ENCODE measurements at places on chromosomes 7 and 10. TPM values are rescaled to one million over a fixed set of nuclear protein-coding genes. Genes with fewer than 3 reads are reported as not detected.

Gene CTAGE15
- 1.6 TPM for polyA plus RNA-seq

DNA sequence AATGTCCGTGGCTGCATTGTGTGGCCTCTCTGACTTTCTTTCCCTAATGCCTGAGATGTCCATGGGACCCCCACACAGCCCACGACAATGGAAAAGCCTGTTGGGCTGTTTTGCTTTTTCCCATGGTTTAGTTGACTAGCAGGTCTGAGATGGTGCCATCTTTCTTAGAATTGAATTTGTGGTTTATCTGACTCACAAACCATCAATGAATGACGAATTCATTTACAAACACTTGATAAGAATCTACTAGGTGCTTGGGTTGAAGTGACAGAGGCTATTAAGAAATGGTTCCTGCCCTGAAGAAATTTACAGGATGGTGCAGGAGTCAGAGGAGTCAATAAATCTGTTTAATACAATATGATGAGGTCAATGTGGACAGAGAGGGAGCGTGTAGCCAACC lies 75.4 kb downstream of the OTUD1 start:
- no peak for DNase-seq

Gene AQP1
- polyA plus RNA-seq = 251 TPM

Gene PLEKHS1
- polyA plus RNA-seq = 0.30 TPM

- no peak for DNase-seq
Observed at GRCh38 chr7:141477865-141478264, 73.3 kb upstream of the AGK start.

DNA sequence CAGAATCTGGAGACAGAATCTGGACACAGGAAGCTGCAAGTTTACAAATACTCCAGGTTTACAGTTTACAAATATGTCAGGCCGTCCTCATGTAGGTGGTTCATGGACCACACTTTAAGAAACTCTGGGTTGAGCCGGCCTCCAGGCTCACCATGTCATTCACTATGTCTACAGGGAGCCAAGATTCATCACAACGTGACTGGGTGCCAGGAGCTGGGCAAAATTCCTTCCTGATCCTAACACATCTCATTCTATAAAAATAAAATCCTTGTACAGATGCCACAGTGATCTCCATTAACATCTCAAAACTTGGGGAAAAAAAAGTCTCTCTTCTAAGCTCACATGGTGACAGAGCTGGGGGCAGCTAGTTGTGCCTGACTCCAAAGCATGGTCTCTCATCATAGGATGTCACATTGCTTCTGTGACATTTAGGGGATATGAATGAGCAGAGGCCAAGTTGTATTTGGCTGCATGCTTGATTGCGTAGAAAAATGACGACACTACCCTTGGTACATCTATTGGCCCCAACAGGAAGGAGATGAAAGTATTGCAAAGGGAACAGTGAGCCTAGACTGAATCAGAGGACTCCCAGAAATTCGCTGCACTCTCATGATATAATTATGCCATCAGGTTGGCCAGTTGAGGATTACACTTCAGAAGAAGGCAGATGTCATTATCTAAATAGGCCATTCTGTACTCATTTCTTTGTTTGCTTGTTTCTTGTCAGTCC lies 35.9 kb downstream of the MTURN start:
- DNase-seq = no peak

Gene TMEM184A
- 8.6 TPM for polyA plus RNA-seq

DNA sequence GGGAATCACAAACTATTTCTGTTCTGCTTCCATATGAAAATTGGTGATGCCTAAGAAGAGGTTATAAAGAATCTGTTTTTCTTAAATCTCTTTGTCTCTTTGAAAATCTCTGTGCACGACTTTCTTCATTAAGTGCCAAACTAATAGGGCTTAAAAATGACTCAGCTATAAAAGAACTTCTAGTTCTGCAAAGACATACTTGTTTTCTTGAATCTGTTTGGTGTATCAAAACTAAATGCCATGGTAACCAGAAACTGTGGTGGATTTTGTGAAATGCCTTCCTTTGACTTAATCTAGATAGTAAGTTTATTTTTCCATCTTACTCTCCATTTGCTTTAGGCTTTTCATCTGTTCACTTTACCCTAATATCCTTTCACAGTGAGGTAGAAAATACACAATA lies 417.8 kb downstream of the PARD3 start:
- no peak for DNase-seq

GRCh38 chr10:652233-652632 lies 37.2 kb downstream of the DIP2C start:
- no peak for DNase-seq

GRCh38 chr10:10813656-10814055 lies 204.0 kb upstream of the CELF2 start:
- no peak for DNase-seq

DNA sequence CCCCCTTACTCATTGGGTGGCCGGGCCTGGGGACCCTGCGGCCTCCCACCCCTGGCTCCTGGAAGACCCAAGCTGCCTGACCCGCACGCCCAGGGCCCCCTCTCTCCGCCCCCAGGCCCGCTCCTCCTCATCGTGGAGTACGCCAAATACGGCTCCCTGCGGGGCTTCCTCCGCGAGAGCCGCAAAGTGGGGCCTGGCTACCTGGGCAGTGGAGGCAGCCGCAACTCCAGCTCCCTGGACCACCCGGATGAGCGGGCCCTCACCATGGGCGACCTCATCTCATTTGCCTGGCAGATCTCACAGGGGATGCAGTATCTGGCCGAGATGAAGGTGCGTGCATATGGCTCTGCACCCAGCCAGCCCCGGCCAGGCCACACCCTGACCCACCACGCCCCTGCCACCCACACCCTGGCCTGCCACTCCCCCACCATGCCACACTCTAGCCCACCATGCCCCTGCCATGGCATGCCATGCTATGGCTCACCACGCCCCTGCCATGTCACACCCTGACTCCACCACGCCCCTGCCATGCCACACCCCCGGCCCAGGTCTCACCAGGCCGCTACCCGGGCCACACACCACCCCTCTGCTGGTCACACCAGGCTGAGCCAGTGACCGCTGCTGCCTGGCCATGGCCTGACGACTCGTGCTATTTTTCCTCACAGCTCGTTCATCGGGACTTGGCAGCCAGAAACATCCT lies 18.7 kb upstream of the CSGALNACT2 start:
- no peak for DNase-seq

GRCh38 chr10:4720463-4720862 lies 105.5 kb upstream of the AKR1E2 start:
- no peak for DNase-seq

Gene LRRC18
- polyA plus RNA-seq = 0.06 TPM

Gene ARHGEF35
- 19.5 TPM for polyA plus RNA-seq

- no peak for DNase-seq
Observed at GRCh38 chr10:70937661-70938060, 49.3 kb upstream of the PCBD1 start.

DNA sequence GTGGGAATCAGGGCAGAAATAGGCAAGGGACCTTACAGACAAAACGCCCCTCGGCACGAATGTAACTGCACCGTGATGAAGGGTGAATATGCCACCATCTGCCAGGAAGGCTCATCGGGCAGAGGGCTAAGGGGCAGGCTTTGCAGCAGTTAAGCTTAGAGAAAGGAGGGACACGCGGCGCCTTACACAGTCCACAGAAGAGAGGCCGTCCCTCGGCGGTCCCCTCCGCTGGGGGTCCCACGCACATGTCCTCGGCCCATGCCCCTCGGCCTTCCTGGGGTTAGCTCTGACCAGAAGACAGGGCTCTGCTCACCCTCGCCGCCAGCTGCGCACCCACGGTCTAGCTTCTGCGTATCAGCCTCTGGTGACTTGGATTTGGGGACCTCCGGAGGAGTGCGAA lies 141.1 kb downstream of the DYNC2I1 start:
- DNase-seq = no peak

Gene LRRC61
- 33.1 TPM for polyA plus RNA-seq

Gene LIPJ
- 0.23 TPM for polyA plus RNA-seq

Gene TMEM196
- not detected for polyA plus RNA-seq

Gene SLC18A3
- polyA plus RNA-seq = not detected

DNA sequence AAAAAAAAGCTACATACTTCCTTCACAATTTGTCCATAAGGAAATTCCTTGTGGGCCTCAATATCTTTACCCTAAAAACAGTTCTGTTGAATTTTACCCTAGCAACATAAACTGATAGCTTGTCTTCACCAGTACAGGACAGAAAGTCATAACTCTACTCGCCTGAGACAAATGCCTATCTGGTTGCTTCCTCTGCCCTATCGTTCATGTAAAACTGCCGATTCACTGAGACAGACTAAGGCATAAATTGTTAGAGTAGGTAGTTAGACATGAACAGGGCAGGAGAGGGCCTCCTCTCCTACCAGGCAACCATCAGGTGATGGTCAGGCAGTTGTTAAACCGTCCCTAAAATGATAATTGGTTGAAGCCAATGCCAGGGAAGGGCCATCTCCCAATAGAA lies 25.0 kb downstream of the IFIT3 start:
- DNase-seq = no peak

Gene TNS3
- polyA plus RNA-seq = 93.7 TPM

DNA sequence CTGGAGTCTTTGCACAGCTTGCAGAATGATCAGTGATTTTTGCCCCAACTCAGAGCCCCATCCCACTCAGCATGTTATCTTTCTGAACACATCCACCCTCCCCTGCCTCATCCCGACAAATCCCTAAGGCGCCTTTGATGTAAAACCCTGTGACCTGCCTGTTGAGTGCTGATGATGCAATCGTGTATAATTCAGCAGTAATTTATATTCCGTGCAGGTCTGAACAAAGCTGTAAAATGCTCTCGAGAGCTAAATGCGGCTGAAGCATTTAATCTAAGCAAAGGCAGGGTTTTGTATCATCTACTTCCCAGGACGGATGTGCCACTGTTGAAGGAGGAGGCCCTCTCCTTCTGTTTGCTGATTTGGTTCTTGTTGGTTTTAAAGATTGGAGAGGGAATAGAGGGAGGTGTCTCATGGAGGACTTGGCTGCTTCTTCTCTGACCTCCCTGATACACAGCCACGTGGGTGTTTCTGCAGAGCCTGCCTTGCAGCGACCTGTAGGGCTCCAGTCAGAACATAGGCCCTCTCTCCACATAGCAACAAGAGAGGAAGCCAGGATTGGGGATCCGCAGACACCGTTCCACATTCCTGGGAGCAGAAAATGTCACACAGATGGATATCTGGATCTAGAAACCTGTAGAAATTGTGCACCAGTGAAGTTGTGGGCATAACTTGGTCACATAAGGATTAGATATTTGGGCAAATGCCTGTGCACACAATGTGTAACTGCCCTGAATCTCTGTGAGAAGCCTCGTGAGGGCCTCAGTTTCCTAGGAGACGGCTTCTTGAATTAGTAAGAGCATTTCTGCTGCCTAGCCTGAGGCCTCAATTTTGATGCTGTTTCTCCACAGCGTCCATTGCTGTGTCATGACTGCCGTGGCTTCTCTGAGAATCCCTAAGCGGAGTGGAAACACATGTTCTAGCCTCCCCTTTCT lies 90.2 kb upstream of the AGK start:
- no peak for DNase-seq

Gene RELN
- 14.8 TPM for polyA plus RNA-seq

DNA sequence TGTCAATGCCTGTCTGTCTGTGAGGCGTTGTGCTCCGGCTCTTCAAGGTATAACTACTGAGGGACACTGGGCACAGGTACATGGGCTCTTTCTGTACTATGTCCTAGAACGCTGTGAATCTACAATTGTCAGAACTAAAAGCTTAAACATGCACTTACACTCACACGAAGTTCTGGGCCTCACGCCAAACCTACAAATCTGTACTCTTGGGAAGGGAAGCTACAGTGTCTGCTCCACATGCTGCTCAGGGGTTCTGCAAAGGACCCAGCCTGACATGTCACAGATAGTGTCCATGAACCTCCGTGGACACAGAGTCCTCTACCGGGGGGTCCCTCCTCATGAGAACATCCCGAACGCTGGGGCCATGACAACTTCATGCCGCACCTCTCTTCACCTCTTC lies 268.7 kb downstream of the WDR37 start:
- no peak for DNase-seq

- no peak for DNase-seq
Observed at GRCh38 chr10:18607503-18608378, 43.6 kb downstream of the NSUN6 start.

DNA sequence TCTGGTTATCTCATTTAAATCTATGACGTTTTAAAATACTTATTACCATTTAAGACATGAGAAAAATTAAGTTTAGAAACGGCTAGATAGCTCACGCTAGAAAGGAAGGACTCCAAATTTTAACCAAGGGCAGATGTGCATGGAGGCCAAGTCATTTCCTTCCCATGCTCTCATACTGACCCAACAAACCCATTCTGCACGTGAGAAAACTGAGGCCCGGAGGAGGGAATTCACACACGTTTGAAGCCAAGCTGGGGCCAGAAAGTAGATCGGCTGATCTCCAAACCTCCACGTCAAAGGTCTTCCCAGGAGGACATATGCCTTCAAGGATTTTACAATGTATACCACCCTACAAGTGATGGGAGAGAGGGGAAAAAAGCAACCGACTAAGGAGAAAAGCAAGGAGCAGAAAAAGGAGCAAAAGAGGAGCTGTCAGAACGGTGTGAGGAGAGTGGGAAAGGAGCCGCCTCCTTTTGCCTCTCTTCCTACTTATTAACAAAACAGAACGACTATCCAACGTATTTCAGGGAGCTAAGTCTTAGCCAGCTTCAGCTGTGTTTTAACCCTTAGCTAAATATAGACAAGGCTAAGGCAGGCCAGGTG lies 645 bp upstream of the SIRT1 start:
- DNase-seq = no peak

DNA sequence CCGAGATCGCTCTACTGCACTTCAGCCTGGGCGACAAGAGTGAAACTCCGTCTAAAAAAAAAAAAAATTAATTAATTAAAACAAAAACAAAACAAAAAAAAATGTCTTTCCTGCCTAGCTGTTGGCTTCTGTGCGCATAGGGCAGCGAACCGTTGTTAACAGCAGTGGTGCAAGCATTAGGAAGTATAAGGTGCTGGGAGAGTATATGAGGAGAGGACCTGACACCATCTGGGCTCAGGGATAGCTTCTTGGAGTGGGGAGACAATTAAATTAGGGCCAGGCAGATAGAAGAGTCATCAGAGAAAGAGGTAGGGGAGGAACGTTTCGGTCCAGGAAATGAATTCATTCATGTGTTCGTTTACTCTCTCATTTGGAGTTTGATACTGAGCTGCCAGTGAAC lies 46.2 kb upstream of the EZH2 start:
- no peak for DNase-seq

Gene AOC1
- 89.9 TPM for polyA plus RNA-seq

DNA sequence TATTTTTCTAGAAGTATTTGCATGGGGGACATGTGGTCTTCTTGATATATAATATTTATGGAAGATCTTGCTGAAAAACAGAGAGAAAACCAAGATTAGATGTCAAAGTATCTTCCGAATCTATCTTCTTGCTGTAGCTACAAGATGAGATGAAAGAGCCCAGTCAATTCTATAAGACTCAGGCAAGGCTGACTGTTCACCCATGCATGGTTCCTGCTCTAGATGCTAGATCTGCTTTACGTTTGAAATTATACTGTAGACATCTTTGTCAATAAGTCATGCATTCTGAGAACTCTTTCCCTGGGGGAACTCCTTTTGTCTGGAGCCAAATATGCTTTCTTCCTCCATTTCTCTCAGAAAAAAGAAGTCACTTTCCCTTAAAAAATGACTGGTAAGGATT lies 1292.0 kb downstream of the XPNPEP1 start:
- no peak for DNase-seq

- DNase-seq = no peak
Observed at GRCh38 chr10:1739751-1740150, 2.4 kb upstream of the ADARB2 start.

Gene ZNF365
- polyA plus RNA-seq = 0.50 TPM

- no peak for DNase-seq
Observed at GRCh38 chr10:13527864-13528122, 1.0 kb downstream of the BEND7 start.

Gene EPHB6
- polyA plus RNA-seq = 21.3 TPM

All from renal pelvis (tissue), 12 donors.